HFFc6 (cell line): ENCODE measurements at places on chromosomes 5 and 9. TPM values are rescaled to one million over a fixed set of nuclear protein-coding genes. Genes with fewer than 3 reads are reported as not detected.

- H3K27ac ChIP-seq: no peak overlapping the region
- DNase-seq: no peak
- no peaks in the 10 kb centered on the region; the same call in none of the 2 replicates for H3K27me3 ChIP-seq
- H3K4me3 ChIP-seq: no peak overlapping the region
Observed at GRCh38 chr9:13295556-13295955, 16.1 kb upstream of the MPDZ start.

GRCh38 chr5:149665416-149666175 lies 64.5 kb upstream of the PPARGC1B start:
- no peaks in the 10 kb centered on the region for H3K4me1 ChIP-seq
- peaks cover 5% of the 10 kb centered on the region for H3K27me3 ChIP-seq
- H3K4me3 ChIP-seq: no peak overlapping the region
- no peaks in the 10 kb centered on the region for H3K36me3 ChIP-seq
- DNase-seq: no peak

- no peak overlapping the region for H3K4me3 ChIP-seq
- no peak for DNase-seq
- H3K27ac ChIP-seq: no peak overlapping the region
- no peaks in the 10 kb centered on the region for H3K27me3 ChIP-seq
- H3K4me1 ChIP-seq: no peaks in the 10 kb centered on the region
- peaks cover 5% of the 10 kb centered on the region; the same call in 1 of the 2 replicates for H3K36me3 ChIP-seq
Observed at GRCh38 chr5:12013351-12013750, 109.1 kb upstream of the CTNND2 start.

GRCh38 chr5:67333171-67333570 lies 136.6 kb upstream of the CD180 start:
- no peak overlapping the region for H3K4me3 ChIP-seq
- H3K36me3 ChIP-seq: no peaks in the 10 kb centered on the region
- no peak overlapping the region for H3K27ac ChIP-seq

GRCh38 chr9:128493424-128493823 lies 11.1 kb upstream of the GLE1 start:
- no peak overlapping the region for H3K27ac ChIP-seq
- no peak for DNase-seq
- no peaks in the 10 kb centered on the region; the same call in 1 of the 2 replicates for H3K27me3 ChIP-seq
- no peak overlapping the region for H3K4me3 ChIP-seq

DNA sequence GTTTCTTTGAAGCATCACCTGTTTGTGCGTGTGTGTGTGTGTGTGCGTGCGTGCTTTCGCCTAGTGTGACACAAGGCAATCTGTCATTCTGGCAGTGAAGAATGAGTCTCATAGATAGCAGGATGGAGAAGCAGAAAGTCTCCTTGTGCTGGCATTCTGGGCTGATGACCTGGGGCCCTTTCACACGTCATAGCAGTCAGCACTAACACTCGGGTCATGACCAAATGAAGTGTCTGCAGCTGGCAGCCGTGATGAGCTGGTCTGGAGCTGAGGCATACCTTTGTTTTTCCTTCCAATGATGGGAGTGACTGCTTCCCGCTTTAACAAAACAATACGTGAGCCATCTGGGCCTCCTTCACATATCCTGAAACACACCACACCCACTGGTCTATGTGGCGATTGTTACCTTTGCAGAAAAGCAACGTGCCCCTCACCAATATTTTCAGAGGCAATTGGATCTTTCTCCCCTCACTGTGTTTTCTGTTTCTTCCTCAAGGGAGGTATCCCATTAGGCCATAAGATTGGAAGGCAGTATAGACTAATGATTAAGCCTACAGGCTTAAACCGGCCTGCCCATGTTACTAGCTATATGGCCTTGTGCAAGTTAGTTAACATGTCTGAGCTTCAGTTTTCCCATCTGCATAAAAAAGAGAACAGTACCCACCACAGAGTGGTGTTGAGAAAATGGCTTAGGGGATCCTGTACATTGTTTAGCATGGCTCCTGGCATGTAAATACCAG lies 88.8 kb downstream of the SREK1 start:
- H3K27me3 ChIP-seq: peaks cover 9% of the 10 kb centered on the region
- no peaks in the 10 kb centered on the region for H3K36me3 ChIP-seq
- no peak for DNase-seq
- H3K4me1 ChIP-seq: no peaks in the 10 kb centered on the region

DNA sequence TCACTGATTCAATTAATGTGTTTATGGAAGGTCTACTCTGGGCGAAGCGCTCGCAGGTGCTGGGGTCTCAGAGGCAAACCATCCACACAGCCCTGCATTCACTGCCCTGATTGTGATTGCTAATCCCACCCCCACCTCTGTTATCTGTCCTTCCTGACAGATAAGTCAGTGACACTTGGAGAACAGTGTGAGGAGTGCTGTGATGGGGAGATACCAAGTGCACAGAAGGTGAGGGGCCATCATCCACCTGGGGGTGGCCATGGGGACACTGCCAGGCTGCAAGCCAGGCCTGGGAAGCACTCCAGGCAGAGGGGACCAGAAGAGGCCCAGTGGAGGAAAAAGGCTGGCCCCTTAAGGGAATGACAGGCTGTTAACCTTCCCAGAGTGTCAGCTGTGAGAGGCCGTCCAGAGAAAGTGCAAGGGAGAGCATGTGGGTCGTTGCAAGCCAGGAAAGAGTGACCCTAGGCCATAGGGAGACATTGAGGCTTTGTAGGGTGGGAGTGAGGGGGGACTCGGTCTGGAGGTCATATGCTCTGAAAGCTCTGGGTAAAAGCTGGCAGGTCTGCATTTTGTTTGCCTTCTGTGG lies 18.0 kb downstream of the IL9 start:
- no peak for DNase-seq
- H3K27me3 ChIP-seq: peaks cover 40% of the 10 kb centered on the region
- peaks cover 9% of the 10 kb centered on the region for H3K4me1 ChIP-seq
- H3K36me3 ChIP-seq: no peaks in the 10 kb centered on the region

- H3K4me3 ChIP-seq: no peak overlapping the region
- no peaks in the 10 kb centered on the region for H3K27me3 ChIP-seq
- H3K4me1 ChIP-seq: no peaks in the 10 kb centered on the region
- H3K36me3 ChIP-seq: 0 out of 2 replicates have a peak, but pooled peaks cover 6% of the 10 kb centered on the region
Observed at GRCh38 chr9:89749500-89750116, 144.8 kb downstream of the GADD45G start.

- H3K36me3 ChIP-seq: no peaks in the 10 kb centered on the region
- H3K27ac ChIP-seq: no peak overlapping the region
- DNase-seq: no peak
Observed at GRCh38 chr9:88810826-88811225, 180.4 kb upstream of the S1PR3 start.

- peak overlapping the region; percentile 93 for H3K4me3 ChIP-seq
- peaks cover 37% of the 10 kb centered on the region for H3K4me1 ChIP-seq
- H3K27ac ChIP-seq: peak overlapping the region; percentile 1; the same call in 1 of the 2 replicates
- peaks cover 2% of the 10 kb centered on the region for H3K27me3 ChIP-seq
Observed at GRCh38 chr5:126780165-126780827, 3.4 kb downstream of the LMNB1 start.

- no peak overlapping the region for H3K4me3 ChIP-seq
- DNase-seq: peak; percentile 41
- peaks cover 40% of the 10 kb centered on the region for H3K27me3 ChIP-seq
- no peaks in the 10 kb centered on the region for H3K36me3 ChIP-seq
- peaks cover 5% of the 10 kb centered on the region; the same call in 1 of the 2 replicates for H3K4me1 ChIP-seq
- no peak overlapping the region for H3K27ac ChIP-seq
Observed at GRCh38 chr5:135829681-135830383, 4.6 kb upstream of the SLC25A48 start.

DNA sequence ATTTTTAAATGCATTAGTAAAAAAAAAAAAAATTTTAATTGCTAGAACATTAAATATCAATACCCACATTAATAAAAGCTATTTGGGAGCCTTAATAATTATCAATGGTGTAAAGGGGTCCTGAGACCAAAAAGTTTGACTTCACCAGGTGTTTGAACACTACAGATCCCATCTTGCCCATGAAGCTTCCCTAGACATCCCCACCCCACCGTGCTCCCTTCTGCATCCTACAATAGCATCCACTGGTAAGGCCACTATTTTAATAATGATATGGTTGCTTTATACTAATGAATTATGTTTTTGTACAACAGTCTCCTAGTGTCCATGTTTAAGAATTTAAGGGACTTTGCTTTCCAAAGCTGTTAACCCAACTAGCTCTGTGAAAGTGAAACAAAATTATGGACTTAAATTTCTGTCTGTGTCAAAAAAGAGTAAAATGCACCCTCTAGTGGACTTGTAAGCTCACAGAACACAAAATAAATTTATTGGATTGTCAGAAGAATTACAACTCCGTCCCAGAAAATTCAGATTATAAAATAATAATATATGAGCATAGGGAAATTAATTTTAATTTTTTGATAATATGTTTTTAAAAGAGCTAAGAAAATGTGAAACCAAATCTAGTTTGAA lies 76.0 kb downstream of the ARL15 start:
- H3K27me3 ChIP-seq: peaks cover 2% of the 10 kb centered on the region; the same call in 1 of the 2 replicates
- peak; percentile 47 for DNase-seq
- H3K4me3 ChIP-seq: peak overlapping the region; percentile 82
- no peak overlapping the region; the same call in 1 of the 2 replicates for H3K27ac ChIP-seq

DNA sequence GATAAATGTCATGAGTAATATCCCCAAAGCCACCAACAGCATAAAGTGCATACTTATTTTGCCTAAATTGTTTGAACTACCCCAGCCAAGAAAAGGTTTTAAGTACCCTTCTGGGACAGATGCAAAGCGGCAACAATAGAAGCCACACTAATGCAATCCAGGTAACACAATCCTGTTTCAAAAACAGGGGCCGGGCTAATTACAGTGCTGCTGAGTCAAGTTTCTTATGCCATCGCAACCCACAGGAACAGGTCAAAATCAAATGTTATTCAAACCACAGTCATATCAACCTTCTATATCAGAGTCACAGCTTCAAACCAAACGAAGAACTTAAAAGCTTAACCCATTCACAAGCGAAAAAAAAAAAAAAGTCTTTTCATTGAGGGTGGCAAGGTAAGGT lies 28.3 kb downstream of the EBF1 start:
- peaks cover 7% of the 10 kb centered on the region for H3K27me3 ChIP-seq
- no peak overlapping the region for H3K4me3 ChIP-seq
- no peaks in the 10 kb centered on the region for H3K36me3 ChIP-seq
- no peak for DNase-seq
- no peaks in the 10 kb centered on the region for H3K4me1 ChIP-seq

DNA sequence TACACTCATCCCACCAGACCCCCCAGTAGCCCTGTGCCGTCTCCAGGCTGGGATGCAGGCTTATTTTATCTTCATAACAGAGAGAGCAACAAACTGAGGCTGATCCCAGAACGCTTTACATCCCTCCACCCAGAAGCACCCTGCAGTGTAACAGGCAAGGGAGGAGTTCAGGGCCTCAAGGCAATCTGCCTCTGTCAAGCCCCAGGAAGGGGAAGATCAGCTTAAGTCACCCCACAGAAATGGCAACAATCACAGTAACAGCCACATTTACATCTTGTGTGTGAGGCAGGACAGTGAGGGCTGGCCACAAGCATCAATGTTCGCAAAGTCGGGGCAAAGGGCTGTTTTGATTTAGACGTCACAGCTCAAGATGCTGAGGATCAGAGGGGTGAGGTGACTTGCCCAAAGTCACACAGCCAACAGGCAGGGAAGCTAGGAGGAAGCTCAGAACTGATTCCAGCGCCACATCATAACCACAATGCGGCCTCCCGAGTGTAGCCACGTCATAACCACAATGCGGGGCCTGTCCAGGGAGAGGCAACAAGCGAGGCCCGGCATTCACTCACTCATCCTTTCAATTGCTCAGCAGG lies 14.4 kb downstream of the STK10 start:
- peaks cover 13% of the 10 kb centered on the region for H3K36me3 ChIP-seq
- peaks cover 3% of the 10 kb centered on the region for H3K27me3 ChIP-seq
- H3K27ac ChIP-seq: peak overlapping the region; percentile 86
- peak overlapping the region; percentile 41; the same call in 1 of the 2 replicates for H3K4me3 ChIP-seq

- no peak for DNase-seq
- no peaks in the 10 kb centered on the region for H3K36me3 ChIP-seq
- no peak overlapping the region for H3K27ac ChIP-seq
- peaks cover 9% of the 10 kb centered on the region; the same call in 1 of the 2 replicates for H3K27me3 ChIP-seq
- no peaks in the 10 kb centered on the region for H3K4me1 ChIP-seq
Observed at GRCh38 chr5:68950930-68951329, 142.9 kb upstream of the SLC30A5 start.

- H3K27ac ChIP-seq: no peak overlapping the region
- H3K4me3 ChIP-seq: no peak overlapping the region
- no peak for DNase-seq
Observed at GRCh38 chr5:24110004-24110615, 534.7 kb downstream of the CDH10 start.

DNA sequence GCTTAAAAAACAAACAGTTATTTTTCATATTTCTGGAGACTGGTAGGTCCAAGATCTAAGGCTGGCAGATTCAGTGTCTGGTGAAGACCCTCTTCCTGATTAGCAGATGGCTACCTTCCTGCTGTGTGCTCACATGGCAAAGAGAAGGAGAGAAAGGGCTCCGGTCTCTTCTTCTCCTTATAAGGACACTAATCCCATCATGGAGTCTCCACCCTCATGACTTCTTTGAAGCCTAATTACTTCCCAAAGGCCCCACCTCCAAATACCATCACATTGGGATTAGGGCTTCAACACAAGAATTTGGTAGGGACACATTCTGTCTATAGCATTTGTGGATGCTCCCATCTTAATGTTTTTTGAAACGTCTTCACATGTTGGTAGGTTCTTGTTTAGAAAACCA lies 391.1 kb downstream of the TMEM161B start:
- H3K4me1 ChIP-seq: no peaks in the 10 kb centered on the region
- no peaks in the 10 kb centered on the region; the same call in 1 of the 2 replicates for H3K27me3 ChIP-seq
- no peaks in the 10 kb centered on the region for H3K36me3 ChIP-seq
- no peak overlapping the region for H3K4me3 ChIP-seq
- H3K27ac ChIP-seq: no peak overlapping the region

DNA sequence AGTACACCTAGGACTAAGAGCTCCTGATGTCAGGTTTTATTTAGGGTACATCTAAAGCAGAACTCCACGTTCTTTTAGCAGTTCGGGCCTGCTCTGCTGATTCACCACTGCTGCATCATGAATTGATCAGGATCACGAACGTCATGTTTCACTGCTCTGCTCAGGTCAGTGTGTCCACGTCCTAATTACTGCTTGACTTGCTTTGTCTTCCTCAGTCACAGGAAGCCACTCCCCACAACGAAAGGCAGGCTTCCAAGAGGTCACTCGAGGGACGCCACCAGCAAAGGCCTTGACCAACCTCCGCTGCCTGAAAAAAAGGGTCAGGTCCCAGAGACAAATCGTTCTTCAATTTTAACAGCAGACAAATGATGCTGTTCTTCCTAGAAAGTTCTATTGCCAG lies 40.3 kb downstream of the CTNND2 start:
- H3K36me3 ChIP-seq: no peaks in the 10 kb centered on the region; the same call in 1 of the 2 replicates
- no peak overlapping the region for H3K4me3 ChIP-seq
- H3K27ac ChIP-seq: no peak overlapping the region
- H3K27me3 ChIP-seq: no peaks in the 10 kb centered on the region
- no peaks in the 10 kb centered on the region for H3K4me1 ChIP-seq

ADAMTS6 gene
- 26.1 to 27.4 TPM (median 27.2 TPM) in 3 replicates for total RNA-seq

ABO gene
- total RNA-seq: not detected in 3 replicates

SLC45A2 gene
- not detected in 3 replicates for total RNA-seq

RORB gene
- not detected in 3 replicates for total RNA-seq
